ENCODE measurements at places on chromosomes 3 and 15. TPM values are rescaled to one million over a fixed set of nuclear protein-coding genes. Genes with fewer than 3 reads are reported as not detected.

SLC22A14 gene
- polyA plus RNA-seq = 0.31 TPM

AADACL2 gene
- polyA plus RNA-seq = 0.12 TPM

KCNAB1 gene
- polyA plus RNA-seq = 1.3 TPM

DNASE1L3 gene
- polyA plus RNA-seq = 7.5 TPM

PARP15 gene
- 0.94 TPM for polyA plus RNA-seq

PCBP4 gene
- polyA plus RNA-seq = 11.7 TPM

TMC3 gene
- not detected for polyA plus RNA-seq
